ENCODE measurements at places on chromosomes 4 and X.

DNA sequence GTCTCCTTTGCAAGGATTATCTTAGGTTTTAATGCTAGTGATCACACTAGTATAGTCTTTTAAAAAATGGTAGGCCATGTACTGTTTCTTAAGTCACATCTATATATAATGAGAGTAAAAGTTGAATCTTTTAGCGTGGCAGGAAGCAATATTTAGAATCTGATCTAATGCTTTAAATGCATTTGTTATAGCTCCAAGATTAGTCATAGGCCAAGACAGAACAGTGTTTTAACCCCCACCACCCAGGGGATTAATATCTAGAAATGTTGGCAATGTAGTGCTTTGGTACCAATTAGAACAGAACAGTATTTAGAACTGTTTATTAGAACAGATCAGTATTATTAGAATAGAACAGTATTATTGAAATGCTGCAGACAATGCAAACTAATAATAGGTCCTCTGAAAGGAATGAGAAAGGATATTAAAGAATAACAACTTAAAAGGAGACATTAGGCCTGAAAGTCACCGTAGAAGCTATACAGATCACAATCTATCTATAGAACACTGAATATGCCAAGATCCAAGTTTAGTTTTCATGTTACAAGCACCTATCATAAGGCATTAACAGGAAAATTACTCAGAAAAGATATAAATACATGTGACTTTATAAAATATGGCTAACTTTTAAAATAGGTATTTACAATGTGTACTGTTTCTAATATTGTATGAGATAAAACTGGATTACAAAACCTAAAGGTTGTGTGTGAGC, 146.2 kb downstream of the NPNT start:
- DNase-seq: no peak

DNA sequence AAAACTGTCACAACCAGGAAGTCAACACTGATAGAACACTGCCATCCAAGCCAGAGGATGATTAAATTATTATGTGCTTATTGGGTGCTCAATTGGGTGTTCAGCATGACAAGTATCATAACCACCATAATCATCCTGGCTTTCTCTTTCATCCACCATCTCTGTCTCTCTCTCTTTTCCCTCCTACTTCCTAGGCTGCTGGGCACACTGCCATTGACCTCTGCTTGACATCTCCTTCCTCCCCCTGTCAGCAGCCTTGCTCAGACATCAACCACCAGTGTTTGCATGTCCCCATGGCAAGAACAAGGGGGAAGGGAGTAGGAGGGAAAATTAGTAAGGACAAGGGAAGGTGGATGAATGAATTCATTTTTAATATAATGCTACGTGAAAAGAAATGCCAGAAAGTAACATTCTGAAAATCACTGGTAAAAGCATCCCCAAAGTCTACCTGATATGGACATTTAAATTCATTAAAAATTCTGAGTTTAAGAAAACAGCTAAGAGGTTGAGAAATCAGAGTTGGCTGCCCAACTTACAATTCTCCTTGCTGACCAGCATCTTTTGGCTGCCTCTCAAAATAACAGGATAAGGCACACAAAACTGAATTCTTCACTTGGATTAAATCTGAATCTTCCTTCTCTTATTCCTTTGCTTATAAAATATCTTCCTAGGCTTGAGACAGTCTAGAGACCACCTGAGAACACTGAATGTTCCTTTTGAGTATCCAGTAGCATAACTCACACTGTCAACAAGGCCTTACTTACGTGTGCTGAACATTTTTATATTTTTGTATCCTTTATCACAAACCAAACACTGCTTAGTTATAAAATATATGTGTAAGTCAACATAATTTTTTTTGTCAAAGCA, 48.5 kb downstream of the SNCA start:
- DNase-seq: no peak

DNA sequence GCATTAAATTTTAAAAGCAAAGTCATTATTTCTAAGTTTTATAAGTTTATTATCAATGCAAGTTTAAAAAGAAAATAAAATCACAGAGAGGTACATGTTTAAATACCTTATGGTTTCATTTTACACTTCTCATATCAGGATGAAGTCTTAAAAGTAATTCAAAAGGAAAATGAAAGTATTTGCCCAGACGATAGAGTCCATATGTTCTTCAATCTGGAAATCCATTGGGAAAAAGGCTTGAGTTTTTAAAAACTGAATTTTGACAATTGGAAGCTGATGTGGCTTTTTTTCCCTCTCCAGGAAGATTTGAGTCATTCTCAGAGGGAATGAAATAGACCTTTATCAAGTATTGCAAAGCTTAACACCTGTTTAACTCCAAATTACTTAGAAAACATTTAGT, 37.1 kb downstream of the MAB21L2 start:
- DNase-seq: no peak

- DNase-seq: no peak
These were observed 4.2 kb upstream of the CFP start for GRCh38 chrX:47633689-47634590.

DNA sequence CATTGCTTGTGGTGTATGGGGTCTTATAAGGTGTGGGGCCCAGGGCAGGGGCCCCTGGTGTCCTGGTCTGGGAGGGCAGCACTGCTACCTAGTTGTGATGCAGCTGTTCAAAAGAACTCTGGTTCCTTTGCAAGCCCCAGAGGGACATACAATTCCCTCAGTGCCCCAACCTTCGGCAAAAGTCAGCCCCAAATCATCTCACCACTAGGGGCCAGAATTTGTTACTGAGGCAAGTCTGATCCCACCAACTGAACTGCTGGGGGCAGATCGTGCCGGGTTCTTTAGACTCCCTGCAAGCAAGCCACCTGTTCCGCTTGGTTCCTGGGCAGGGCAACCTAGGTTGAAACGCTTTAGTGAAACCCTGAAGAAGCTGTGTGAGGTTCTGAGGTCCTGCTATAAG, 180.1 kb upstream of the S100G start:
- no peak for DNase-seq

GRCh38 chr4:168074861-168075260, 17.5 kb upstream of the ANXA10 start:
- DNase-seq: no peak

DNA sequence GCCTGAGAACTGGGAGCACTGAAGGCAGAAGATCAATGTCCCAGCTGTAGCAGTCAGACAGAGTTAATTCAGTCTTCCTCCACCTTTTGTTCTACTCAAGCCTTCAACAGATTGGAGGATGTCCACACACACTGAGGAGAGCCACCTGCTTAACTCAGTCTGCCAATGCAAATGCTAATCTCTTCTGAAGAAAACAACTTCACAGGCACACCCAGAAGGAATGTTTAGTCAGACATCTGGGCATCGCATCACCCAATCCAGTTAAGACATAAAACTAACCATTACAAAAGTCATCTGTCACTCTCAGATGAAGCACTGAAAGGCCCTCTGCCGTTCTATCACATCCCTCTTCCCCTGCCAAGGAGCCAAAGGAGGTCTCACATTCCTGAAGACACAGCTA, 173.7 kb downstream of the CENPC start:
- DNase-seq: no peak

DNA sequence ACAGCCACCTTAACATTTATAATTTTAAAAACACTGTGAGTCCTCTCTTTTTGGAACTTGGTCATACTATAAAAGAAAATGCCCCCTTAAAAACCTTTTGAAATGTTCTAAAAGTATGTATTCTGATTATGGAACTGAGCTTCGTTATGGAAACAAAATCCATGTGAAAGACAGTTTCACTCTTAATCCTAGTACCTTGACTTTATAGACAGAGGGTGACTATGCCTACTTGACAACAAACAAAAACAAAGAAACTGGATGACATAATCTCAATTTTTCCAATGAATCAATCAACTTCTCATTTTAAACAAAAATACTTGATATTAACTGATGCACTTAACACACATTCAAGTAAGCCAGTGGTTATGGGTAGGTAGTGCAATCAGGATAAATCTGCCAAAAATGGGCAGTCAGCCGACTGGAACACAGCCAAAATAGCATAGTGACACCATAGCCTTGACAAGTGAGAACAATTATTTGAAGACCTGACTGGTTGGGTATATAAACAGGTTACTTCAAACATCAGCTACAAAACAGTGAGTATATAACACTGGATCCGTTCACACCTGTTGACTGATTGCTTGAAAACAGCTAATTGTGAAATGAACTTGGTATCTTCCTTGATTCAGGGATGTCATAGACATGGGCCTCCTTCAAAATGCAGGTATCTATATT, 265.5 kb downstream of the PPP3CA start:
- DNase-seq: no peak

DNA sequence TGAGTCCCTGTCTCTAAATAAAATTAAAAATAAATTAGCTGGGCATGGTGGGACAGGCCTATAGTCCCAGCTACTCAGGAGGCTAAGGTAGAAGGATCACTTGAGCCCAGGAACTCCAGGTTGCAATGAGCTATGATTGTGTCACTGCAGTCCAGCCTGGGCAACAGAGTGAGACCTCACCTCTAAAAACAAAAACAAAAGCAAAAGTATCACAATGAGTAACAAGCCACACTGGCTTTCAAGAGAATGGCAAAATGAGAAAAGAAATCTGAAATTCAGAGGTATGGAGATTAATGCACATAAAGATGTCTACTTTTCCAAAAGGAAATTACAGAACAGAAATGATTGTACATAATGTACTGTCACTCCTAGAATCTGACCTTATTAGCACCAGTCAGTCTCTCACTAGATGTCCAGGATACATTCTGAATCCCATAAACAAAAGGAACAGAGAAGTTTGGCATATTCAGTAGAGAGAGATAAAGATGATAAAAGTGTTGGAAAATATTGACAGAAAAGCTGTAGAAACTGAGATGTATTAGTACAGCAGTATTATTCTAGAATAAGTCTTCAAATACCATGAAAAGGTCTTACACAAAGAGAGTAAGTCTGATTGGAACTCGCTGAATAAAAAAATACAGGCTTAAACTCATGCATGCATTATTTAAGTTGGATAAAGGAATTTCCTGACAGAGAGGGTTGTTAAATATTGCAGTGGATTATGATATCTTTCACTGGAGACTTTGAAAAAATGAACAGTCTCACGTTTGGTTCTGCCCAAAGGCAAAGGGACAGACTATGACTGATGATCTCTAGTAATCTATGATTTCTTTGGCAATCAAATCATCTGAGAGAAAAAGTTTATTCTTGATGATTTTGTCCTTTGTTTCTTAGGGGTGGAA, 102.5 kb downstream of the SH3RF1 start:
- no peak for DNase-seq

DNA sequence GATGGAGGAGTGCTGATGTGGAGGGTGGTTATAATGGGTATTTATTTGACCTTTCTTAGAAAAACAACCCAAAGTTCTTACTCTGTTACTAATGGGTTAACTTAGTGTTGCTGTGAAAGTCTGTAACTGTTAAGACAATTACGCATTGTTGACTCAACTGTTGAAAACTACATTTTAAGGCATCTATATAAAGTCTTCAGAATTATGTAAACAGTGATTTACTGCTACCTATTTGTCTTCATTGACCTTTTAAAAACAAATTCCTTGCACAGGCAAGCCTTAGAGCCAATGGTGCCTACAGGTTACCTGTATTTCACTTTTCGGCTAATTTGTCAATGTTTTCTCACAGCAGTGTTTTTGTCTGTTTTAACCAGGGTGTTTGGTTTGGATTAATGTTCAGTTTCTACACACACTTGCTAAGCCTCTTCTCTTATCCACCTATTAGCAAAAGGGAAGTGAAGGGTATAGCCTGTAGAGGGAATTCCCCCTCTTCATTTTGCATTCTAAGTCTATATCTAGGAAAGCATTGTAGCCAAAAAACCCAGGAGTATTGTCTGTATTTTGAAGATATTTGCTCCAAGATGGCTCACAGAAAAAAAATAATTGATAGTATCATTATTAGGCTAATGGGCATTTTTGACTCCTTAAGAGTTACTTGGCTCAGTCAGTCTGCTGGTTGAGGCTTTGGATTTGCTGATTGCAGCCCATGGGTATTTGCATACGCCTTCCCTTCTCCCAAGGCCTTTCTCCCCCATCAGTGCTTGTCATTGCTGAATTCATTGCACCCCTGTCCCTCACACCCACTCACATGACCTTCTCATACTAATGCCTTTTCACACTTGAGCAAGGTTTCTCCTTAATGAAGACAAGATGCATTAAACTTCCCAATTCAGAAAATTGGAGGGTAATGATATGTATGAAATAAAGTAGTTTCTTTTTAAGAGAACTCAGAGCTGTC, 30.5 kb downstream of the AFF1 start:
- no peak for DNase-seq

GRCh38 chrX:136819031-136819703, 38.4 kb upstream of the ARHGEF6 start:
- DNase-seq: no peak

DNA sequence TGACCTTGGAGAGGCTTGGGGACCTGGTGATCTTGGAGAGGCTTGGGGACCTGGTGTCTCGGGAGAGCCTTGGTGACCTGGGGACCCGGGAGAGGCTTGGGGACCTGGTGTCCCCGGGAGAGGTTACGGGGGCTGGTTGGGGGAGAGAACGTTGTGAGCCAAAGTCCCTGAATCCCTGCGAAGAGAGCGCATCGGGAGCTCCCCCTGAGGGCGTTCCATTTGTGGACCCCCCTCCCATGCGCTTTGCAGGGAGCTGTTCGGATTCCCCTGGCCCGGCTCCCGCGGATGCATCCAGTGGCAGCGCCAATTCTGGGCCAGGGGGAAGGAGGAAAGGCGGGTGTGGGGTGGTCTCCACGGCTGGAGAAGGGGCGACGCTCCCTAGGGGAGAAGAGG, 13.3 kb downstream of the SHOX start:
- DNase-seq: no peak

GRCh38 chr4:113821856-113822255, 60.3 kb upstream of the CAMK2D start:
- DNase-seq: no peak

DNA sequence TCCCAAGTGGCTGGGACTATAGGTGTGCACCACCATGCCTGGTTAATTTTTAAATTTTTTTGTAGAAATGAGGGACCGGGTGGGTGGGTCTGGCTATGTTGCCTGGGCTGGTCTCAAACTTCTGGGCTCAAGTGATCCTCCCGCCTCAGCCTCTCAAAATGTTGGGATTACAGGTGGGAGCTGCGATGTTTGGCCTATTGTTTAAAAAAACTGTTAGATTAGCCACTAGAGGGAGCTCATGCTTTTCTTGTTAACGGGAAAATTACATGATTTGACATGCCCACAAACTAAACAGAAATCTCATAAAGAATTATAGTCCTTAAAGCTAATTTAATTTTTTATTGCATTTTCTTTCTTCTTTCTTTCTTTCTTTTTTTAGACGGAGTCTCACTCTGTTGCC, 5.0 kb upstream of the SDAD1 start:
- no peak for DNase-seq

DNA sequence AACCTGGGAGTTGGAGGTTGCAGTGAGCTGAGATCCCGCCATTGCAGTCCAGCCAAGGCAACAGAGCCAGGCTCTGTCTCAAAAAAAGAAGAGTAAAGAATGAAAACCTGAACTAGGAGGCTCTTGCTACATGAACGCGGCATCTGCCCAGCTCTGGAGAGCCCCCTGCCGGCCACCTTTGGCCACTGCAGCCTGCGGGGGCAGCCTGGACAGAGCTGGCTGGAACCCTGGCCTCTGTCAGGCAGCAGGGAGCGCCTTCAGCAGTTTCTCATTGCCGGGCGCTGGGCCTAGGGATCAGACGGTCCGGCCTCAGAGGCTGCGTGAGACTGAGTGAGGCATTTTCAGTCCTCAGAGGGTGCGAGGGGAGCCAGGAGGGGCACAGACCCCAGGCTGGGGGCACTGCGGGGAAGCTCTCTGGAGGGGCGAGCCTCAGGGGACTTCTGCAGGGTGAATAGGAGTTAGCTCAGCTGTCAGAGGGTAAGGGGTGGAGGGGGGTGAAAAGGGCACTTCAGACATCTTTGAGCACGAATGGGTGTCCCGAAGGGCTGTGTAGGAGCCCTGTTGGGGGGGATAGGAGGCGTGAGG, 17.5 kb downstream of the DOK7 start:
- peak; percentile 38 for DNase-seq
